ENCODE measurements at places on chromosomes 3 and 15.
A peak's percentile ranks its signal among the peaks of the same experiment; 100 is the strongest.

DNA sequence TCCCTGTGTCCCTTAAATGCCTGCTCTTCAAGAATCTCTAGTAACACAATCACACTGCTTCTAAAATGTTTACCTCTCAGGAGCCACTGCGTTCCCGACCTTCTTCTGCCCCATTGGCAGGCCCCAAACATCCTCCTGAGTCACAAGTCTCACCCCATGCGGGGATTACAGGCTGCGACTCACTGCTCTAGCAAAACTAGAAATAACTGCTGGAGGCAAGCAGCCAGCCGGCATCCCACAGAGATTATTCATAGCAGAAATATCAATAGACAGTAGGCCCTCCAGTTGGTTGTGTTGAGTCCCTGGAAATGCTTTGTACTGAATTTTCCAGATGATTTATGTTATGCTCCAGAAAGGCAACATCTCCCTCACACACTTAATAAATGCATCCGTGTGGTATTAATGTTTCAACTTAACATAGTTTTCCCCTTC lies 64.8 kb downstream of the RFTN1 start:
- DNase-seq: no peak

- no peak for DNase-seq
These were observed 16.4 kb downstream of the FBXO22 start for GRCh38 chr15:75920079-75920478.

DNA sequence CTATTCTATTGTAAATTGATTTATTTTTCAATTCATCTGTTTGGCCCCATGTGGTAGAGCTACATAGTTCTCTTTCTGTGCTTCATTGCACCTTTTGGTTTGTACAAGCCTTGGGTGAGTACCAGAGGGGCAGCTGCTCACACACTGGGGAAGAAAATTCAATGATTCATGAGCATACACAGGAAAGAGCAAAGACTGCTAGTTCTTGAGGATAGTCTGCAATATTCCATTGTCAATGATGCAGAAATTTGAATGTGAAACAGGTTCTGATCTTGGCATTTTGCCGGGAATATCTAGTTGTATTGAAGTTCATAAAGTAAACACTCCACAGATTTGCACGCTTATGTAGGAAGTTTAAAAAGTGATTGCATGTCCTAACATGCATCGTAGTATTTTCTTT lies 304.6 kb downstream of the NAALADL2 start:
- DNase-seq: no peak

DNA sequence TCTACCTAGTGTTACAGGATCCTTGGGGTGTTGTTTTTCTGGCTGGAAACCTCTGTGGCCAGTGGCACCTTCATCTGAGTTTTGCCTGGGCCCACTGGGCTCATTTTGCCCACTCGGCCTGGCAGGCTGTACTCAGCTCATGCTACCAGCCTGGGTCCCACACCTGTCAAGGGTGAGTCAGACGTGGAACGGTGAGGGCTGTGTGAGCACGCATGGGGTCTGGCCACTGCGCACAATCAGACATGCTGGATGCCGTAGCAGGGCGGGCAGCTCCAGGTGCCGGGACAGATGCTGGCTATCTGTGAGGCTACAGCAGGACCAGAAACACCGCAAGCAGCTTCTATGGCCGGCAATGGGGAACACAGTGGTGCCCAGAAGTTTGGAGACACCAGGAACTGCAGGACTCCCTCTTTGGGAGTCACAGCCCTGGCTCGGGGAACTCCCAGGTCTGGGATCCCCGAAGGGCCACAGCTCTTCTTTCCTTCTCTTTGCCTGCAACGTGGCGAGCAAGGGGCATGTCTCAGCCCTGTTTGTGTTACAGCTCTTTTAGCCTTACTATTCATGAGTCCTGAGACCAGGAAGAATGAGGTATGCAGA lies 35.9 kb upstream of the DNAJC13 start:
- DNase-seq: no peak

GRCh38 chr3:189300345-189300744 lies 128.6 kb downstream of the TPRG1 start:
- DNase-seq: no peak

GRCh38 chr3:37627951-37628620 lies 233.6 kb upstream of the CTDSPL start:
- DNase-seq: no peak

- no peak for DNase-seq
These were observed 12.6 kb downstream of the PPARG start for GRCh38 chr3:12301513-12301912.

GRCh38 chr3:134384963-134385362 lies 10.7 kb upstream of the AMOTL2 start:
- no peak for DNase-seq

DNA sequence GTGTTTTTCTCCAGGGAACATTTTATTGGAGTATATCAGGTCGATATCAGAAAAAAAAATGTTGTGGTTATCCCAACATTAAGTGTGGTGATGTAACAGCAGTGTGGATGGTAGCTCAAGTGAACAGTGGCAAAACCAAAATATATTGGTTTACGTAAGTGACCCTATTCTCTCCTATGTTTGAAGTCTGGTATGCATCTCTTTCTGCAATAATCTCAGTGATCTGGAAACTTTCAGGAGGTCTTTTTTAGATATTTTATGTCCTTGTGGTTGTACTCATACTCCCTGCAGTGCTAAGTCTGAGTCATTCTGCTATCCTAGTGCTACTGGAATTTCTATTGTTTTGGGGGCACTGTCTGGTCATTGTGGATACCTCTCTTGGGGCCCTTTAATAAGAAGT lies 137.9 kb downstream of the SNRPN start:
- no peak for DNase-seq

- no peak for DNase-seq
These were observed 308.1 kb upstream of the ATP10A start for GRCh38 chr15:26171266-26171665.

DNA sequence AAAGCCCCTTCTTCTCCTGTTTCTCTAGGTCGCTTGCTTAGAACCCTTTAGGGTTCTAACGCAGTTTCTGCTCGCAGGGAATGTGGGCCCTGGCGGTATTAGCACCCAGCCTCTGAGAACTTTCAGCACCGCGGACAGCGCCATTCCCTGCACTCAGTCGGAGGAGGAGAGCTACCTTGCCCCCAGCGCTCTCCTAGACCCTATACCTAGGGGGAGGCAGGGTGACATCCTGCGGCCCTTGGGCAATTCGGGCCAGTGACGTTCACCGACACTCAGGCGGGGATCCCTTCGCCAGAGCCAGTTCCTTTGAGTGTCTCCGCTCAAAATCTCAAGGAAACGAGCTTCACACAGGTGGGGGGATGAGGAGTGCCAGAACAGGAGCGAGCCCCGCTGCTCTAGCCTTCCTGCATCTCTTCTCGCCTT lies 1.3 kb downstream of the SLC7A14 start:
- peak; percentile 71 for DNase-seq

DNA sequence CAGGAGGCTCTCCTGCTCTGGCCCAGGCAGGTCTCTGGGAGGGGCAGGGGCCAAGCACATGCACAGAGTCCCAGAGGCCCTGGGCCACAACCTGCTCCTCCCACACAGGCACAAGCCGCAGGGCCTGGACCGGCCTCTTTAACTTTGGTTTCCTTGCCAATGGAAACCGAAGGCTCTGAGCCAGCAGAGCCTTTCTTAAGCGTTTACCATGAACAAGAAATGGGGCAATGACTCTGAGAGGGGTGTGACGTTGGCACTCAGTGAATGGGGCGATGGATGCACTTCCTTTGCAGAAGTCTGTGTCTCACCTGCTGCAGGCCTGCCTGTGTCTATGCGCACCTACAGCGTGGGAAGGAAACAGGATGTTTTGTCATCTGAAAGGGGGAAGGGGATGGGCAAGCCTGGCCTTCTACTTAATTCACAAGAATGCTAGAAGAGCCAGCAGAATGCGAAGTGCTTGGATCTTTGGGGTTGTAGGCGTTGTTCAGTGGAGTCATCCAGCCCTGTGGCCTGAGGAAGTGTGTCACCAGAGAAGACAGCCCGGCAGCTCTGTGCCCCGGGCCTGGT lies 41.8 kb downstream of the IFT122 start:
- DNase-seq: peak; percentile 29

DNA sequence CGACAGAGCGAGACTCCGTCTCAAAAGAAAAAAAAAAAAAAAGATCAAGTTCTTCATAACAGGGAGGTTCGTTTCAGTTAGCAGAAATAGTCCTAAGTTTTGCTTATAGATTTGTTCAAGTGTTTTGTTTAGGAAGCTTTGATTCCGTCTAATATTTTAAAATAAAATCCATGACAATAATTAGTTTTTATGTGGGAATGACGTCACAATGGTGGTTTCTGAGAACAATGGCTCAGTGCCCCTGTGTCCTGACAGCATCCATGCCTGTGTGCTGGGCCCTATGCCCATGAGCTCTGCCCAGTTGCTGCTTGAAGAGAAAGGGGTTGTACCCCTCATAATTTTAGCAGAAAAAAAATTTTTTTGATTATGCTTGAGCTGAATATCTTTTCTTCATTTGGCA lies 134.0 kb downstream of the SST start:
- DNase-seq: no peak

GRCh38 chr3:84108442-84108971 lies 850.3 kb upstream of the CADM2 start:
- no peak for DNase-seq

DNA sequence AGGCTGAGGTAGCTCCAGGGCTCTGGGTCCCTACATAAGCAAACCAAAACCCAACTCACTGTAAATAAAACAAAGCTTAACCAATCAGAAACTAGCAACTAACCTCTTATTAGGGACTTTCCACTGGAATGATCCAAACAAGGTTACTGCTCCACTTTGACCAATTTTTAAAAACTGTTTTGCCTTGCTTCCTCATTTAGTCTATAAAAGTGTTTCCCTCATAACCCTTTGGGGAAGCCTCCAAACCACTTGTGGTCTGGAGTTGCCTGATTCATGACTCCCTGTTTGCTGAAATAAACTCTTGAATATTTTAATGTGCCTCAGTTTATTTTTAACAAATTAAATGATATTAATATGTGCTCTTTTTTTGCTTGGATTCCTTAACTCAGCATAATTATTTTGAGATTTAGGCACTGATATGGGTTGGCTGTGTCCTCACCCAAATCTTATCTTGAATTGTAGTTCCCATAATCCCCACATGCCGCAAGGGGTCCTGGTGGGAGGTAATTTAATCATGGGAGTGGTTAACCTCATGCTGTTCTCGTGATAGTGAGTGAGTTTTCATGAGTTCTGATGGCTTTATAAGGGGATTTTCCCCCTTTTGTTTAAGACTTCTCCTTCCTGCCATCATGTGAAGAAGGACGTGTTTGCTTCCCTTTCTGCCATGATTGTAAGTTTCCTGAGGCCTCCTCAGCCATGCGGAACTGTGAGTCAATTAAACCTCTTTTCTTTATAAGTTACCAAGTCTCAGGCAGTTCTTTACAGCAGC lies 90.6 kb downstream of the CD200R1L start:
- DNase-seq: no peak

GRCh38 chr15:80760960-80761359 lies 18.2 kb upstream of the CEMIP start:
- no peak for DNase-seq

GRCh38 chr3:124260206-124260915 lies 268.4 kb upstream of the ROPN1 start:
- no peak for DNase-seq

- DNase-seq: peak; percentile 6
These were observed 1.6 kb upstream of the ONECUT1 start for GRCh38 chr15:52791776-52792175.

DNA sequence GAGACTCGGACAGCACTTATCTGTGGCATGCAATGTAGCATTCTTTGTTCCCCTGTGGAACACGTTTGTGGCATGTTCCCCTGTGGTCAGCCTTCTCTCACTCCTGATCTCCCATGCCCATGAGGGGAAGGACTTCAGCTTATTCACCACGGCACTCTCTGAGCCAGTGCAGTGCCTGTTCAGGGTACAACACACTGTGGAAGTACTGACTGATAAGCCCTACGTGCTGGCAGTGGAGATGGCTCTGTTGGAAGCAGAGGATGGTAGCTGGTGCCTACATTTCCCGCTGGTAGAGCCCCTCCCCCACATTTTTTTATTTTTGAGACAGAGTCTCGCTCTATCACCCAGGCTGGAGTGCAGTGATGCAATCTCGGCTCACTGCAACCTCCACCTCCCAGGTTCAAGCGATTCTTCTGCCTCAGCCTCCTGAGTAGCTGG lies 43.5 kb upstream of the ETV5 start:
- no peak for DNase-seq

GRCh38 chr3:19473971-19474580 lies 325.8 kb downstream of the KCNH8 start:
- no peak for DNase-seq

- DNase-seq: no peak
These were observed 28.1 kb downstream of the SNX33 start for GRCh38 chr15:75675579-75676404.

DNA sequence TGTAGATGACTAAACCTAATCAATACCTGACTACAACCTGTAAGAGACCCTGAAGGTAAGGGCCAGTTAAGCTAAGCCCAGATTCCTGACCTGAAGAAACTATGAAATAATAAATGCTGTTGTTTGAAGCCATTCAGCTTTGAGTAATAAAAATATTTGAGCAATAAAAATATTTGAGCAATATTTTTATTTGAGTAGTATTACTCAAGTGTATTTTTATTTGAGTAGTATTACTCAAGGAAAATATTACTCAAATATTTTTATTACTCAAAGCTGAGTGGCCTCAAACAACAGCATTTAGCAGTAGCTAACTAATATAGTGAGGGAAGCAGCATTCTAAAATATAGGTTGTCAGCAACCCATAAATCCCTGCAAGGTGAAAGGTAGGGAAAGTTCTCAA lies 143.8 kb upstream of the RARB start:
- DNase-seq: no peak

DNA sequence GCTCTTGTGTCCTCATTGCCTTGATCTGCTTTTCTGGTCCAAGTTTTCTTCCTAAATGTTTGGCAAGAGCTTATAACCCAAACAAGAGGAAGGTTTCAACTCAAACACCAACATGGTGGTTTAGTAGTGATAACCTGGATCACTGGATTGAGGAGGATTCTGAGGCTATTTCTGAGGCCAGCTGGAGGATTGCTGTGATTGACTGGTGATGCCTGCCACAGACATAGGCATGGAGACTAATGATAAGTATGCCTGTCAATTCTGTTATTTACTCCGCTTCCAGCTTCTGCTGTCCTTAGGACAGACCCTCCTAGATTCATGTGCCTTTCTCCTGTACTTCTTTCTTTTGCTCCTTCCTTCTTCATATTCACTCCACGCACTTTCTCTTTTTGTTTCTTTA lies 150.5 kb downstream of the SHQ1 start:
- DNase-seq: no peak

DNA sequence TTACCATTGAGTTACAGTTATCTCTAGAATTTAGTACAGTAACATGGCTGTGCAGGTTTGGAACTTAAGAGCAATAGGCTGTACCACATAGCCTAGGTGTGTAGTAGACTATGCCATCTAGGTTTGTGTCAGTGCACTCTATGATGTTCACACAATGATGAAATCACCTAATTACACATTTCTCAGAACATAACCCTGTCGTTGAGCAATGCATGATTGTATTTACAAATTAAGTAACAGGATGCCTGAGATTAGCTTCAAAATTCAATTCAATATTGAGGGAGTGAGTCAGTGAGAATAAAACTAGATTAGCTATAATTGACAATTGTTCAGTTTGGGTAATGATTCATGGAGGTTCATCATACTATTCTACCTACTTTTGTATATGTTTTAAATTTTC lies 633.8 kb downstream of the IGSF11 start:
- no peak for DNase-seq
